ENCODE measurements at places on chromosomes 11 and 22. TPM values are rescaled to one million over a fixed set of nuclear protein-coding genes. Genes with fewer than 3 reads are reported as not detected.

DNA sequence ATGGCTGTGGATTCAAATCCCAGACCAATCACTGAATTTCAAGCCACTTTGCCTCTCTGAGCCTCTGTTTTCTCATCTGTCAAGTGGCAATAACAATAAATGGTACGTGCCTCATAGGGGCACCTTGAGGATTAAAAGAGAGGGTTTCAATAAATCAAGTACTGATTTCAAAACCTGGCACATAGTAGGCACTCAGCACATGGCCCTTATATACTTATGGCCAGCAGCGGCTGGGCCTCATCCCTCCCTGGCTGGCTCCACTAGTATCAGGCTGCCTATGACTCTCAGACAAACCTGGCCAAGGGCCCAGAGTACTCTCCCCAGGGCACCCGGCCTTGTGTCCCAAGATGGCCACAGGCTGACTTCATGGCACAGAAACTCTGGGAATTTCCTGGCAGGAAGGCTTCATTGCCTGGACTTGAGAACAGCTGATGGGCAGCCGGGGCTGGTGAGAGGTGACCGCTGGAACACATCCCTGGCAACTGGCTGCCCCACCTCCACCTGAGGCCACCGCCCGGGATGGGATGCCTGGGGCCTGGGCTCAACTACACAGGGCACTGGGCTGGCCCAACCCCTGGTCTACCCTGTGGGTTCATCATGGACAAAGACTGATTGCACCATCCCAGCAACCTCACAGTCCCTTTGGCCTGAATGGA, 3.4 kb downstream of the FADS3 start:
- no peaks in the 10 kb centered on the region for H3K36me3 ChIP-seq
- H3K27me3 ChIP-seq = no peaks in the 10 kb centered on the region
- peaks cover 33% of the 10 kb centered on the region for H3K4me1 ChIP-seq
- H3K27ac ChIP-seq = peak overlapping the region; percentile 93
- no peak for DNase-seq

DNA sequence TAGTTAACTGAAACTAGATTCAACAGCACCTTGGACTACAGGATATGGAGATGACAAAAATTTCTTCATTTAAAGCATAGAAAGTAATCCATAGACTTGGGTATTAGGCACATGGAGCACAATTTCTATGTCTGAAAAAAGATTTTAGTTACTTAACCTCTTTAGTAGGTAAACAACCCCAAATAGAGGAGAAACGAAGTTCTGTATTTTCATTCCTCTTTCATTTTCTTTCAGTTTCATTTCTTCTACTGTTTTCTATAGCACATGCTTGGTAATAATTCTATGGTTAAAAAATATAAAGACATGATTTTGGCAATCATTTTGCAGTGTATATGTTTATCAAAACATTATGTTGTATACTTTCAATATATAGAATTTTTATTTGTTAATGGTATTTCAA, 99.5 kb downstream of the CASP12 start:
- H3K4me1 ChIP-seq = no peaks in the 10 kb centered on the region
- H3K4me3 ChIP-seq = no peak overlapping the region
- H3K36me3 ChIP-seq = no peaks in the 10 kb centered on the region
- no peaks in the 10 kb centered on the region for H3K27me3 ChIP-seq
- DNase-seq = no peak
- H3K27ac ChIP-seq = no peak overlapping the region

- H3K27me3 ChIP-seq = no peaks in the 10 kb centered on the region
- H3K4me3 ChIP-seq = no peak overlapping the region
- no peaks in the 10 kb centered on the region for H3K36me3 ChIP-seq
- no peak for DNase-seq
- H3K27ac ChIP-seq = no peak overlapping the region
Measured at GRCh38 chr11:74694136-74694930, 36.9 kb downstream of the CHRDL2 start.

The TRIM29 gene
- 287 TPM for polyA plus RNA-seq

GRCh38 chr11:31795706-31796498, 15.2 kb downstream of the PAX6 start:
- H3K27ac ChIP-seq = no peak overlapping the region
- peaks cover 58% of the 10 kb centered on the region for H3K27me3 ChIP-seq
- peaks cover 10% of the 10 kb centered on the region for H3K4me1 ChIP-seq
- H3K36me3 ChIP-seq = no peaks in the 10 kb centered on the region

The LRRN4CL gene
- polyA plus RNA-seq = 4.6 TPM

GRCh38 chr22:32692371-32692770, 109.1 kb upstream of the TIMP3 start:
- DNase-seq = no peak
- no peaks in the 10 kb centered on the region for H3K36me3 ChIP-seq
- no peaks in the 10 kb centered on the region for H3K4me1 ChIP-seq
- no peak overlapping the region for H3K4me3 ChIP-seq

GRCh38 chr11:2465202-2466068, 20.6 kb downstream of the KCNQ1 start:
- peak; percentile 75 for DNase-seq
- no peaks in the 10 kb centered on the region for H3K27me3 ChIP-seq
- H3K36me3 ChIP-seq = no peaks in the 10 kb centered on the region
- H3K27ac ChIP-seq = peak overlapping the region; percentile 87
- H3K4me3 ChIP-seq = no peak overlapping the region

DNA sequence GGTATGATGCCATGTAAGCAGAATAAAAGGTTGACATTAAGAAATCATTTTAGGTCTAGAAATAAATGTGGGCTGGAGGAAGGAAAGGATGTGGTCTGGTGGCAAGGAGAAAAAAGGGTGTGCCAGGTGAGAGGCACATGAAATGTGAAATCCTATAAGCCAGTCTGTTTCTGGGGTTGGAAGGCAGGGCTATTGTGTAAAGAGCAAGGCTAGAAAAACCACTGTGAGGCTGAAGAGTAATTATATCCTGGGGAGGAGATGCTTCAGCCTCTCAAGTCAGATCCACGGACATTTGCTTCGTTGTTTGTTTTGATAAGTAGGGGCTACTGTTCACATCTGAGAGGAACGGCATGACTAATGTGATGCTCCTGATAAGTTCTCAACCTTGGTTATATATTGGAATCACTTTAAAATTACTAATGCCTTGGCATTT, 77.5 kb upstream of the CTSC start:
- H3K4me1 ChIP-seq = no peaks in the 10 kb centered on the region
- H3K27ac ChIP-seq = peak overlapping the region; percentile 15
- peak; percentile 23 for DNase-seq
- no peaks in the 10 kb centered on the region for H3K27me3 ChIP-seq

GRCh38 chr11:1008001-1008802, 28.3 kb downstream of the MUC6 start:
- H3K4me1 ChIP-seq = no peaks in the 10 kb centered on the region
- H3K36me3 ChIP-seq = peaks cover 58% of the 10 kb centered on the region
- H3K4me3 ChIP-seq = no peak overlapping the region
- peak; percentile 35 for DNase-seq
- H3K27me3 ChIP-seq = no peaks in the 10 kb centered on the region
- H3K27ac ChIP-seq = no peak overlapping the region

The EFCAB6 gene
- polyA plus RNA-seq = 2.3 TPM

DNA sequence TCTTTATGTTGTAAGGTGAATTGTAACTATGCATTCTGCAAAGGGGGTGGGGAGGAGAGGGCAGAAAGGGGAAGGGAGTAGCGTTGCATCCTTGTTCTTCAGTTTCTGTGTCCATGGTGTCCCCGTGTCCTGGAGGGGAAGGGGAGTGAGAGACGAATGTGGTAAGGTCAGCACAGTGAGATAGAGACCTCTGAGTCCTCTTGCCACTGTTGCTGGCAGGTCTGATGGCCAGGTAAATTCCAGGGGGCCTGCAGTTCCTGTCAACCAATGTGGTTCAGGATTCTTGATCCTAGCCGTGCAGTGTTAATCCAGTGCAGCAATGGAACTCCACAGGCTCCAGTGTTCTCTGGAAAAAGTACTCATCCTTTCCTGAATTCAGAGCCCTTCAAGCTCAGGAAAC, 14.6 kb upstream of the ADSL start:
- no peak overlapping the region for H3K4me3 ChIP-seq
- H3K4me1 ChIP-seq = no peaks in the 10 kb centered on the region

DNA sequence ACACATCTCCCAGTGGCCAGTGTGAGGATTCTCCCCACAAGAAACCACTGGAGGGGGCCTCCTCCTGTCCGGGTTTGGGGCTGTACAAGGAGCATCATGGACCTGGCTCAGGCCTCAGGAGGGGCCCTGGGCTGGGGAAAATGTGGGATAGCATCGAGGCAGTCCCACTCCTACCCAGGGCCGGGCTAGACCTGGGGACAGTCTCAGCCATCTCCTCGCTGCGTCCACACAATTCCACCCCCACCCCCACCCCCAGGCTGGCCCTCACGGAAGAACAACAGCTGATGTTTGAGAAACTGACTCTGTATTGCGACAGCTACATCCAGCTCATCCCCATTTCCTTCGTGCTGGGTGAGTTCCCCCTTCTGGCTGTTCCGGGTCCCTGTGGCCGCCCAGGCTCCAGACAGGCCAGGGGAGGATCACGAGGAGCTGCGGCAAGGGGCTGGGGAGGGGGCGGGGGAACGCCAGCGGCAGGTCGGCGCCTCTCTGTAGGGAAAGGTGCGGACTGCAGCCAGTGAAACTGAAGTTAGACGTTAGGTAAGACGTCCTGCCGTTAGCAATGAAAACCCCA, 4.8 kb downstream of the BEST1 start:
- H3K4me3 ChIP-seq = peak overlapping the region; percentile 36
- no peaks in the 10 kb centered on the region for H3K27me3 ChIP-seq
- H3K27ac ChIP-seq = peak overlapping the region; percentile 84
- H3K36me3 ChIP-seq = peaks cover 10% of the 10 kb centered on the region
- H3K4me1 ChIP-seq = peaks cover 20% of the 10 kb centered on the region

DNA sequence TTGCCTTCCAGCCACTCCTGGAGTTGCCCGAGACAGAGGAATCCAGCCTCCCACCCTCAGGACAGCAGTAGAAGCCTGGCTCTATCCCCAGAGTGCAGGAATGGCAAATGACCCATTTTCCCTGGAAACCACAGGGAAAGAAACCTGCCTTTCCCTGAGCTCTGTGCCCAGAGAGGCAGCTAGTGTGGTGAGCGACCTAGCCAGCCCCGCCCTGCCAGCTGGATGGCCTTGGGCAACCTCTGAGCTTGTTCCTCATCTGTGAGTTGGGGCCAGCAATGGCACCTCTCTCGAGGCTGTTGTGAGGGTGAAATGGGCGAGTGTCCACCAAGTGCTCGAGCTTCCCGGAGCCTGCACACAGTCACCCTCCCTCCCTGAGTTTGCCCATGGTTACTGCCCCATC, 3.7 kb downstream of the OMP start:
- no peaks in the 10 kb centered on the region for H3K27me3 ChIP-seq
- DNase-seq = no peak
- H3K27ac ChIP-seq = no peak overlapping the region

GRCh38 chr11:22699388-22699787, 33.0 kb downstream of the GAS2 start:
- no peaks in the 10 kb centered on the region for H3K4me1 ChIP-seq
- no peaks in the 10 kb centered on the region for H3K27me3 ChIP-seq
- no peak overlapping the region for H3K4me3 ChIP-seq
- no peak overlapping the region for H3K27ac ChIP-seq

DNA sequence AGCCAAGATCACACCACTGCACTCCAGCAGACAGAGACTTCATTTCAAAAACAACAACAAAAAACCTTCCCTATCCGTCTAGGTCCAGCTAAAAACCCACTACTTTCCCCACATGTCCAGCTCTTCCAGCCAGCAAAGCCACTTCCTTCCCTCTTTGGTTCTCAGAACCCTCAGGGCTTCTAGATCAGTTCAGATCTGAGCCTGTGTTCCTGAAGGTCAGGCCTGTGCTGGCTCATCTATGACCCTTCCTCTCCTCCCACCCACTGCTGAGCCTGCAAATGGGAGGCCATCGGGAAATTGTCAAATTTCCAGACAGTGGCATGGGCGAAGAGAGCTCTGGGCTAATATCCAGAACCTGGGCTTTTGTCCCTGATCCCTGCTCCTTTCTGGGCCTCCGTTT, 37.8 kb downstream of the SLCO2B1 start:
- no peaks in the 10 kb centered on the region for H3K4me1 ChIP-seq
- no peak overlapping the region for H3K27ac ChIP-seq
- DNase-seq = no peak
- no peaks in the 10 kb centered on the region for H3K36me3 ChIP-seq
- H3K4me3 ChIP-seq = no peak overlapping the region
- H3K27me3 ChIP-seq = no peaks in the 10 kb centered on the region

DNA sequence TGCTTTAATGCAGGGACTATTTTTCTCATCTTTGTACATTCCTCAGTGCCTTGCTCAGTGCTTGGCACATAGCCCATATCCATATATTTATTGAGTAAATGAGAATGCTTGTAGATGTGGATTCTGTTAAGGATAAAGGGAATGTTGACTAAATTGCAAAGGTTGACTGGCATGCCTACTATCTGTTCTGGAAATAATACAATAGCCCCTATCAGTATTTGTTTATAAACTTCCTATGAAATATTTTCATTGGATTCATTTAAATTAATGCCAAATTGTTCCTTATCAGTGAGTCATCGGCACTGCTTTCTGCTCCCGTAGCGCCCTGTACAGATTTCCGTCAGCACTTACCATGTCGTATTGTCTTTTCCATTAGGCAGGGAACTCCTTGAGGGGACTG, 8.0 kb downstream of the RNF121 start:
- H3K27ac ChIP-seq = peak overlapping the region; percentile 70
- H3K4me3 ChIP-seq = no peak overlapping the region
- DNase-seq = no peak
- H3K4me1 ChIP-seq = peaks cover 17% of the 10 kb centered on the region
- no peaks in the 10 kb centered on the region for H3K27me3 ChIP-seq
- no peaks in the 10 kb centered on the region for H3K36me3 ChIP-seq

DNA sequence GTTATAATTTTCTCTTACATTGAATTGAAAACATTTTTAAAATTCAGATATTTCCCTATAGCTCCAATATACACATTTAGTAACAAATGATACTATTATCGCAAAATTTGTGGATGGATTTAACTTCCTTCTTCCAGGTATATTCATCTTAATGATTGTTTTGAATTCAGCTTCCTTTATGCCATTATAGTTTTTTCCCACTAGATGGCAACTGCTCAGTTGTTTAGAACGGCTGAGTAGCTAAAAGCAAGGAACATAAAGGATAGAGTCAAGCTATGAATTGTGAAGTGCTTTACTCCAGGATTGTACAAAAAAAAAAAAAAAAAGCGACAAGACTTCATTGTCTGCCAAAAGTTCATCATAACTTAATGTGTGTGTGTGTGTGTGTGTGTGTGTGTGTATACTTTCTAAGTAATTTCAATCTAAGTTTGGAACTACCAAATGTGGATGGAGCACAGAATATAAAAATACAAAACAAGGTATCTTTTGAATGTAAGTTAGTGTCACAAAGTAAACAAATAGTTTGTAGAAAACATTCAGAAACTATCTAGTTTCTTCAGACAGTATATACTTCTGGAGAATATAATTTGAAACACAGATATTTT, 846.4 kb downstream of the DLG2 start:
- no peak overlapping the region for H3K4me3 ChIP-seq
- no peaks in the 10 kb centered on the region for H3K27me3 ChIP-seq
- no peaks in the 10 kb centered on the region for H3K36me3 ChIP-seq
- H3K27ac ChIP-seq = no peak overlapping the region
- peak; percentile 40 for DNase-seq

DNA sequence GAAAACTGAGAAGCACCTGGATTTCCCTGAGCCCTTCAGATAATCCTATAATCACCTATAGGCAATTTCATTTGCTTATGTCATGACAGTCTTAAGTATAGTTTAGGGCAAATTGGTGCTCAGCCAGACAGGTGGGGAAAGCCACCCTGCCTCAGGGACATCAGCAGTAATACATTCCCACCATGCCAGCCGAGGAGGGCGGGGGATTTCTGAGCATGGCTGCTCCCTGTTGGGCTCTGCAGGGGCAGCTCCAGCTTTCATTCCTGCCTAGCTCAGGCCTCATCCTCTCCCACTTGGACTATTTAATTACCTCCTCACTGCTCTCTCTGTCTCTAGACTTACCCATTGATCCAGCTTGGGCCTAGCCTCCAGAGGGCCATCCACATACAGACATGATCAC, 9.0 kb upstream of the DRD2 start:
- H3K27ac ChIP-seq = no peak overlapping the region
- DNase-seq = no peak
- no peaks in the 10 kb centered on the region for H3K36me3 ChIP-seq
- H3K4me1 ChIP-seq = no peaks in the 10 kb centered on the region
- H3K4me3 ChIP-seq = no peak overlapping the region

The DEUP1 gene
- polyA plus RNA-seq = not detected

The TESMIN gene
- 3.1 TPM for polyA plus RNA-seq
